Brain (organoid and tissue), 16 donors: ENCODE measurements at places on chromosomes 5 and 9.
A peak's percentile ranks its signal among the peaks of the same experiment; 100 is the strongest.

- no peak for DNase-seq
Observed at GRCh38 chr5:155368490-155368889, 354.9 kb downstream of the KIF4B start.

DNA sequence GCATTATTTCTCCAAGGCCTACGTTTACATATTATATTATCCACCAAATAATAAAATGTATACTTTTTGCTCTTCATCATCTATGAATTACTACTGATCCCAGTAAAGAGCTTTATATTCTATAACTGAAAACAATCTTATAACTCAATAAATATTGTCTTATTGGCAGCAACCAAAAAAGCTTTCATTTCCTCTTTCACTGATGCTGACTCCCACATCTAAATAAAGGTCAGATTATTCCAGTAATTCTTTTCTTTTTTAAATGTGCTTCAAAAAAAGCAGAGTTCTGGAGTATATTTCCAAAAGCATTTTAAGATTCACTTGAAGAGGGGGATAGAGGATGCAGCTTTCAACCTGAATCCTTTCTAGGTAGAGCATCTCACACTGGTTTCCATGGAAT is 75.3 kb upstream of the NR4A3 start:
- DNase-seq: no peak

GRCh38 chr9:93673839-93674334 is 97.5 kb downstream of the PHF2 start:
- no peak for DNase-seq

GRCh38 chr5:24819841-24820240 is 175.1 kb upstream of the CDH10 start:
- no peak for DNase-seq

- DNase-seq: no peak
Observed at GRCh38 chr9:137703842-137704508, 85.2 kb downstream of the EHMT1 start.

- DNase-seq: no peak
Observed at GRCh38 chr9:94870793-94871558, 144.5 kb downstream of the AOPEP start.

- no peak for DNase-seq
Observed at GRCh38 chr9:129275626-129276247, 97.7 kb upstream of the IER5L start.

DNA sequence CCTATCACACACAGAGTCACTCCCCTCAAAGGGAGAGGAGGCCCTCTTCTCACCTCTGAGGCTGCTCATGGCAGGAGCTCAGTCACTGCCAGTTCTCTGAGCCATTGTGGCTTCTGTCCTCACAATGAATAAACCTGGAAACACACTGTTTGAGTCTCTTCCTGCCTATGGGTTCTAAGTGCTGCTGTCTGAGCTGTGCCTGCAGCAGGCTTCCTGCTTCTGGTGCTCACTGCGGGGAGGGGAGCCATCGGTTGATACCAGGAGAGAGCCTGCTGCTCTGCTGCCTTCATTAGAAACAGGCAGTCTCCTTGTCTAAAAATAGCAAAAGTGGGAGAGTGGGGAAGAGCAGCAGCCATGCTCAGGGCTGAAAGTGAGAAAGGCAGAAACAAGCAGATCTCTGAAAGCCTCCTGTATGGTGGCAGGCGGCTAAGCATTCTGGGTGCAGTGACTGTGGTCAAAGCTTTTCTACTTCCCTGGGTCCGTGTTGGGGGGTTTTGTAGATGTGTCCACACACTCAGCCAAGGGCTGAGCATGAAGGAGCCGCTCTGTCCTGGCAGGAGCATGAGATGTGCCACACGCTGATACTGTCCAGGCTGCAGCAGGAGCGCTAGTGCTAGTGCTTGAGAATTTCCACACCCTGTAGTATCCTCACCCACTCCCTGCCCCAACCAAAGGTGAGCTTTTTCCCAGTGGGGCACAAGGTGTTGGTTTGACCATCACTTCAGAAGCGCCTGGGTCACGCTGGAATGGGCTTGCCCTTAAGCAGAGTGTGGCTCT is 34.2 kb downstream of the PRKACG start:
- DNase-seq: peak; percentile 20

DNA sequence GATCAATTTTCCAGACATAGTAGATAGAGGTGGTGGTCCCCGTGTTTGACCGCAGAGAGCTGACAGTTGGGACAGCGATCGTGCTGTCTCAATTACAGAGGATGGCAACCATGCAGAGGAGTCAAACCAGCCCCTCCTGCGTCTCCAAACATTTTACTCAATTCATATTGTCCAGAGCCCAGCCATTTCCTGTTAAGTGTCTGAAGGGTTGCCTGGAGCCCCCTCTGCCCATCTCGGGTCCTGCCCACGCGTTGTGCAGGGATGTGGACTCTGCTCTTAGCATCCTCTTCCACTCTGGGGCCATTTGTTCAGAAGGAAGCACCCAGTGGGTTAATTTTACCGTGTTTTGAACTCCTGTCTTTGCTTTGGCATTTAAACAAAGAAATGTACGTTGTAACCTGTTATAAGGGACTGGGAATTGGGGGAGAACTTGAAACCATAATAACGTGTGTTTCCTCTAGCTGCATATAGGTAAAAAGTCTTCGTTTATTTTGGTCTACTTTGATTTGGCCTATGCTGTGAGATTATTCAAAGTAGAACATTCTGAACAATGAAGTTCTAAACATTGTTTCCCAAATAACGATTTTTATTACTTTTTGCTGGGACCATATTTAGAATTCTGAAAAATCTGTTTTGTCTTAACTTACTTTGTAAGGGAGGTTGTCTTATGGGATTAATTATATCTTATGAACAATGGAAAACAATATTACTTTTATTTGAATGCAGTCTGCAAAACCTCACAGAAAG is 876 bp downstream of the EGFLAM start:
- no peak for DNase-seq

GRCh38 chr9:109816490-109816889 is 36.5 kb downstream of the PALM2AKAP2 start:
- DNase-seq: no peak

GRCh38 chr5:561408-561807 is 37.2 kb upstream of the SLC9A3 start:
- no peak for DNase-seq

GRCh38 chr9:26335116-26335515 is 557.5 kb downstream of the CAAP1 start:
- DNase-seq: peak; percentile 37

- no peak for DNase-seq
Observed at GRCh38 chr9:38670542-38671371, 49.2 kb downstream of the FAM240B start.

DNA sequence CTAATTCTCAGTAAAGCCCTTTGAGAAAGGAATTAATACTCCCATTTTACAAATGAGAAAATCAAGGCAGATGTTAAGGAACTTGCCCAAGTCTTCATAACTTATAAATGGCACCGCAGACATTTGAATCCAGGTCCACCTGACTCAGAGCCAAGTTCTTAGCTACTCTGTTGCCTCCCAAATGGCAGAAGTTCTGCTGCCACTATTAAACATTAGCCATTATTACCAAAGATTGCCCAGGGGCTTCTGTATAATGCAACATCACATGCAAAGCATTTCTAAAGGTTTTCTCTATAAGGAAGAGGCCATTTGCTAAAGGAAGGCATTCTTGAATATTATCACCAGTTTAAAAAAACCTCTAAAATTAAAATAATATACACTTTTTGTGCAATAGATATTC is 28.3 kb downstream of the TPD52L3 start:
- no peak for DNase-seq
